Effector CD4-positive, alpha-beta T cell (primary cell): ENCODE measurements at places on chromosomes 4 and X.

DNA sequence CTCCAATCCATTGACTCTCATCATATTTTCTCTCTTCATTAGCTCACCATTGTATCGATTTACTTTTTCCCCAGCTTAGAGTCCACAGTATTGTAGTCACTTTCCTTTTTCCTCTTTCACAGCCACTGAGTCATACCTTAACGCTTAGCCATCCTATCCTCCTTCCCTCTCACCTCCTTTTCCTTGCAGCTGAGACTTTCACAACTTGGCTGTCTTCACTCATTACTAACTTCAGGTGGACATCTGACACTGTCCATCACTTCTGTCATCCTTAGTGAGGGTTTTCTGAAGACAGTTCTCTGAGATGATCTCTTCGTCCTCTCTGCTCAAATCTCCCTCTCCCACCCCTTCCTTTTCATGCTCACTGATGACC, 70.5 kb upstream of the ESX1 start:
- DNase-seq, result no peak

GRCh38 chrX:47571215-47571614, 10.2 kb downstream of the ARAF start:
- DNase-seq, result no peak

DNA sequence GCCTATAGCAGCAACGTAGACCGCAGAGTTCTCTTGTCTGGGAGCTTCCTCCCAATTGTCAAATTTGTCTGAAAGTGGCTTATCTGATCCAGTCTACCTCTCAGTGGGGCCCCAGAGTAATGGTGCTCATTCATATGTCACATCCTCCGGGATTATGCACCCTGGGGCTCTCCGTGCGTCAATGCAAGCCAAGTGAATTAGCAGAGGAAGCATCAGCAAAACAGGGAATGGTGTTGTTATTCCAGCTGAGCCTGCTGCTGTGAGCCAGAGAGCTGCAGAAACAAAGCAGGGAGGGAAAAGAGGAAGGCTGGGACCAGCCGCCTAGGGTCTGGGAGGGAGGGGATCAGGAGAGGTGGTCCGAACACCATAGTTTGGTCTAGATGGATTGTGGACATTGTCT, 95.2 kb downstream of the CLNK start:
- DNase-seq, result no peak

GRCh38 chr4:96936886-96937285, 1097.0 kb downstream of the PDHA2 start:
- DNase-seq, result no peak

DNA sequence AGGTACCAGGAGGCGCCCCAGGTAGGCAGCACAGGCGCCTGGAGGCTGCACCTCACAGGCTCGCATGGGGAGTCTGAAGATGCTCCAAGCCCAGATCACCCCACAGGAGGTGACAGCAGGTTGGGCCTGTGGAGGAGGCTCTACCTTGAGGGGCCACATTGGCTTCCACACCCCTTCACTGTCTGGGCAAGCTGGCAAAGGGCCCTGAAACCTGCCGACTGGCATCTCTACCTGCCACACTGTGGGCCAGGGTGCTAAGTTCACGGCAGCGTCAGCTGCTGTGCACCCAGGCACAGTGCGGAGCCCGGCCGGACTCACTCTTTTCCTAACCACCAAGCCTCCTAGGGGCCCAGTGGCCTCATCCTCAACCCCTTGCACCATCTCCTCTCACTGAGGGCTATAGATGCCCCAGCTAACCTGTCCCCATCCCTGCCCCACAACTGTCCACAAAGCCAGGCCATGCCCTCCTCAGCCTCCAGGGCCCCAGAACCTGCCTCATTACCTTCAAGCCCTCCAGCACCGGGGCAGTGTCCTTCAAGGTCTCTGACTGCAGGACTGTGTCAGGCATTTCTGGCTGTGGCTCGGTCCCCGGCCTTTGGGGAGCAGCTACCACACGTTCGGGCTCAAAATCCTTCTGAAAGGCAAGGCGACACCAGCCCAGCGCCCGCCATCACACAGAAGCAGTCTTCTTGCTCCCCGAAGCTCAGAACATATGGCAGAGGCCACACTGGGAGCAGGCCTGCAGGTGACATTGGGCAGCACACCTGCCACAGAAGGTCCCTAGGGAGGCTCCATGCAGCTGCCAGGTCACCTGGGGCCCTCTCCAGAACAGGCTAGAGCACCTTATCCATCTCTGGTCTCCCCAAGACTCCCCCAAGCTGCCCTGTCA, 28.8 kb downstream of the FGFR3 start:
- no peak for DNase-seq

DNA sequence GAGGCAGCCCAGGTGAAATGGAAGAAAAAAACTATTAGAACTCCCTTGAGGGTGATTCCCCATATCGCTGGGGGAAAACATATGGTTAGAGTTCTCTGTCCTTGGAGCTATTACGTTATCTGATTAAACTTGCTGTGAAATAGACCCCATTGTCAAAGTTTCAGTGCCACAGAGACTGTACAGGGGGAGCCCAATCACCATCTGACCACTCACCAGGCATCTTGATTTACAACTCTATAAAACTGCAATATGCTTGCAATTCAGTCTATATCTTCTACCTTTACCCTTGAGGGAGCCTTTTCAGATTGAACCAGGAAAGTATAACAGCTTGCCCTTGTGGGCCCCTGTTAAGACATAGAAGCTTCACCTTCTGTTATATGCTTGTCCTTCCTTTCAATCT, 18.2 kb downstream of the TMEM255A start:
- DNase-seq, result no peak

GRCh38 chr4:151455212-151455611, 46.2 kb downstream of the FHIP1A start:
- no peak for DNase-seq

GRCh38 chrX:45230410-45230809, 29.7 kb upstream of the DIPK2B start:
- DNase-seq, result no peak

DNA sequence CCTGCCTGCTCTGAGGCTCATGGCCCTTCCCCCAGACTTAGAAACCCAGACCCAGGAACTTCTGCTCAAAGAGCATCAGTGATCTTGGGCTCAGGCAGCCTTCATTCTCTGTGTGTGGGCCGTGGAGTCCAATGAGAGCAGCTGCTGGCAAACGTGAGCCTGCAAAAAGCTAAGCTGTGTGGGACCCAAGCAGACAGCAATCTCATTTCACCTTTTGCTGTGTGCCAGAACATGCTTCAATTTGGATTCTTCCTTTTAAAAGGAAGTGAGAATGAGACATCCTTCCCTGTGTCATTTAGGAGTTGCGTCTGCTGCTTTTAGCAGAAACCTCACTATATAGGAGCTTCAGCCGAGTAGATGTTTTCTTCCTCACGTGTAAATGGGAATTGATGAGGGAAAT, 238.5 kb downstream of the EVC2 start:
- DNase-seq, result no peak

- DNase-seq, result peak; percentile 27
Observed at GRCh38 chr4:41887821-41888686, 47.2 kb upstream of the TMEM33 start.

DNA sequence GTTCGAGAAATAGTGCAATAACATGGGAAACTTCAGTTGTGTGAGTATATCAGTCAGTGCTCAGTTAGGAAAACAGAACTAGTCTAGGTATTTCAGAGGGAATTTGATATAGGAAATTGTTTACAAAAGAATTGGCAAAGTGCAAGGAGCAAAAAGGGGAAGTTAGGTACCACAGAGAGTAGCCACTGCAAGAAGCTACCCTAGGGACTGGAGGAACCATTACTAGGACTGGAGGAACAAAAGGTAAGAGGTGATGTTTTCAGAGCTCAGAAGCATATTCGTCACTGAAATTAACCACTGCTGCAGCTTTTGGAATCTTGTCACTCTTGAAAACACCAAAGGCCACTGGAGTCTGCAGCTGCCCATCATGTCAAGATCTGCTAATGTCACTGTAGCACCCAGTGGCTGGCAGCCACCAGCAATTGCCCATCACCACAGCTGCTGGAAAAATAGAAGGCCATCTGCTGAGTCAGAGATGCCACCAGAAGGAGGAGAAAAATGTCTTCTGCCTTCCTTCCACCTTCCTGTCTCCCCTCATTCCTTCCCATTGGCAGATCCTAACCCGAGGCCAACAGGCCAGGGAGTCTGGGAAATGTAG, 160.6 kb upstream of the RPS6KA3 start:
- DNase-seq, result no peak

DNA sequence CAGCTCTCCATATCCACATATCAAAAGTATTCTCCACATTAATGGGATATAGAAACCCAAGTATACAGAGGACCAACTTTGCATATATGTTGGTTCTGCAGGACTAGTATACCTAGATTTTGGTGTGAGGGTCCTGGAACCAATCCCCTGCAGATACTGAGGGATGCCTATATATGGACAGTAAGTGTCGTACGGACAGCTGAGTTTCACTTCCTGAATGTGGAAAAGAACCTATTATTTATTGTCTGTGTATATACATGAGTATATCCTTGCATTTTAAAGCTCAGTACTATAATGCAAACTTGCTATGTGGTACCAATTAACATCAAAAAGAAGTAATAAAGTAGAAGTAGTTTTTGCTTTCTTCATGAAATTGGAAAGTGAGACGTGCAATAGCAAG, 101.9 kb downstream of the FBXW7 start:
- no peak for DNase-seq

GRCh38 chr4:1493540-1494287, 87.5 kb upstream of the NKX1-1 start:
- DNase-seq, result no peak

- no peak for DNase-seq
Observed at GRCh38 chr4:107799669-107800450, 24.9 kb upstream of the SGMS2 start.

DNA sequence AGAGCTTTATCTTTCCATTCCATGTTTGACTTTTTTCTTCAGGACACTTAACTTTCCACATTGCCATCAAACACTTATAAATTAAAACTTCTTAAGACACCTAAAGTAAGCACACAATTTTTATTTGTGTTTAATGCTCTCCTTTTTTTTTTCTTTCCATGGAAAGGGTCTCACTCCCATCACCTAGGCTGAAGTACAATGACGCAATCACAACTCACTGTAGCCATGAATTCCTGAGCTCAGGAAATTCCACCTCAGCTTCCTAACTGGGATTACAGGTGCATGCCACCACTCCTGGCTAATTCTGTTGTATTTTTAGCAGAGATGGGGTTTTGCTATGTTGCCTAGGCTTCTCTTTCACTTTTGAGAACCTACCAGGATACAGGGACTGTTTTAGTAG, 7.3 kb downstream of the SMR3A start:
- DNase-seq, result no peak

- no peak for DNase-seq
Observed at GRCh38 chr4:39464886-39465501, 6.1 kb downstream of the LIAS start.
